ENCODE measurements at places on chromosomes 7 and 10.

DNA sequence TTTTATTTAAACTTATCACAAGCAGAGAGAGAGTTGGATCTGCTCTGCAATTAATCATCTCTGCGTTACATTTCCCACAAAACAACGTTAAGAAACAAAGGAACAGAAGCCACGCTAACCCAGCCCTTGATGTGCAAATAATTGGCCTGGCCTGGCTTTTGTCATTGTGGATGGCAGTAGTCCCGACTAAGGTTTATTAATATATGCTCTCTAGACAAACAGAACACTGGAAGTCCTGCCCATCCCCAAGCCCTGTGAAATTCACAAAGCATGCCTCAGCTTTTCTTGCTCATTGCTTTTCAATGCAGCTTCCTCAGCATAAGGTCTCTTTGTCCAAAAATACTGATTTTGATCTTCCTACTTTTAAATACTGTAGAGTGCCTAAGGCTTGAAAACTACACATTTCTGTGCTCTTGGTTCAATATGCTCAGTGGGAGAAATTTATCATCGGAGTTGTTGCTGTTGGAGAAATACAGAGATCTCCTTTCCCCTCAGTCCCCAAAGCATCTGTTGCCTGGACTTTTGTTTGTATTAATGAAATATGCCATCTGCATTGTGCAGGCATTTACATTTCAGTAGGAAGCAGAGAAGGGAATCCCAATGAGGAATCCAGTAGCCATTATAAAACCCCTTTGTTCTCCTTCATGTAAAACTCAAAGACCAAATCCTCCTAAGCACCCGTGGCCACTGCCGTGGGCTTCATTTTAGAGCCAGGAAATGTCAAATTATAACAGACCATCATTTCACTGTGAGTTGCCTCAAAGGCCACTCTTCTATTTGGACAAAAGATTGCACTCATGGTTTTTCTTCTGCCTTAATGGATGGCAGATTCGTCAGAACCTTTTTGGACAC, 61.1 kb downstream of the SORCS1 start:
- H3K4me3 ChIP-seq = no peak overlapping the region
- no peaks in the 10 kb centered on the region for H3K36me3 ChIP-seq
- no peak overlapping the region for H3K27ac ChIP-seq
- no peak for DNase-seq
- no peaks in the 10 kb centered on the region for H3K4me1 ChIP-seq

- H3K27me3 ChIP-seq = no peaks in the 10 kb centered on the region
- no peak overlapping the region for H3K4me3 ChIP-seq
- H3K36me3 ChIP-seq = no peaks in the 10 kb centered on the region
- no peaks in the 10 kb centered on the region for H3K4me1 ChIP-seq
- H3K27ac ChIP-seq = no peak overlapping the region
Observed at GRCh38 chr7:41629711-41630111, 73.2 kb downstream of the INHBA start.

DNA sequence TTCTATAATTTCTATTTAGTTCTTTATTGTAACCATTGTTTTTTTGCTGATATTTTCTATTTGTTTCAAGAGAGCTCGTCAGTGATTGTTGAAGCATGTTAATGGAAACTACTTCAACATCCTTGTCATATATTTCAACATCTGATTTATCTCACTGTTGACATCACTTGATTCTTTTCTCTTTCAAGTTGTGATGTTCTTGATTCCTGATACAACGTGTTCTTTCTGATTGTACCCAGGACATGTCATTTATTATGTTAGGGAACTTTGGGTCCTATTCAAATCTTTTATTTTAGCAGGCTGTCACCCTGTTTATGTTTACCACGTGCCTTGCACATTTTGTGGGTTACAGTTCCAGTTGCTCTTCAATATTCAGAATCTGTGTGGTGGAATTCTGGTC, 79.8 kb upstream of the RSU1 start:
- H3K27me3 ChIP-seq = no peaks in the 10 kb centered on the region
- DNase-seq = no peak
- H3K27ac ChIP-seq = no peak overlapping the region
- no peaks in the 10 kb centered on the region for H3K4me1 ChIP-seq

GRCh38 chr10:27312854-27313253, 72.3 kb upstream of the ACBD5 start:
- H3K27ac ChIP-seq = no peak overlapping the region
- H3K4me3 ChIP-seq = no peak overlapping the region
- H3K27me3 ChIP-seq = no peaks in the 10 kb centered on the region
- DNase-seq = no peak
- H3K36me3 ChIP-seq = no peaks in the 10 kb centered on the region

- H3K27me3 ChIP-seq = no peaks in the 10 kb centered on the region
- H3K36me3 ChIP-seq = no peaks in the 10 kb centered on the region
- no peak for DNase-seq
- no peaks in the 10 kb centered on the region for H3K4me1 ChIP-seq
- H3K4me3 ChIP-seq = no peak overlapping the region
Observed at GRCh38 chr7:140831724-140832123, 93.0 kb downstream of the BRAF start.

GRCh38 chr7:41472427-41473125, 230.3 kb downstream of the INHBA start:
- H3K36me3 ChIP-seq = no peaks in the 10 kb centered on the region
- no peak overlapping the region for H3K27ac ChIP-seq
- DNase-seq = no peak

- H3K36me3 ChIP-seq = no peaks in the 10 kb centered on the region
- no peaks in the 10 kb centered on the region for H3K4me1 ChIP-seq
- no peak for DNase-seq
- no peak overlapping the region for H3K27ac ChIP-seq
- H3K27me3 ChIP-seq = no peaks in the 10 kb centered on the region
- no peak overlapping the region for H3K4me3 ChIP-seq
Observed at GRCh38 chr10:122199689-122200088, 71.4 kb upstream of the BTBD16 start.

DNA sequence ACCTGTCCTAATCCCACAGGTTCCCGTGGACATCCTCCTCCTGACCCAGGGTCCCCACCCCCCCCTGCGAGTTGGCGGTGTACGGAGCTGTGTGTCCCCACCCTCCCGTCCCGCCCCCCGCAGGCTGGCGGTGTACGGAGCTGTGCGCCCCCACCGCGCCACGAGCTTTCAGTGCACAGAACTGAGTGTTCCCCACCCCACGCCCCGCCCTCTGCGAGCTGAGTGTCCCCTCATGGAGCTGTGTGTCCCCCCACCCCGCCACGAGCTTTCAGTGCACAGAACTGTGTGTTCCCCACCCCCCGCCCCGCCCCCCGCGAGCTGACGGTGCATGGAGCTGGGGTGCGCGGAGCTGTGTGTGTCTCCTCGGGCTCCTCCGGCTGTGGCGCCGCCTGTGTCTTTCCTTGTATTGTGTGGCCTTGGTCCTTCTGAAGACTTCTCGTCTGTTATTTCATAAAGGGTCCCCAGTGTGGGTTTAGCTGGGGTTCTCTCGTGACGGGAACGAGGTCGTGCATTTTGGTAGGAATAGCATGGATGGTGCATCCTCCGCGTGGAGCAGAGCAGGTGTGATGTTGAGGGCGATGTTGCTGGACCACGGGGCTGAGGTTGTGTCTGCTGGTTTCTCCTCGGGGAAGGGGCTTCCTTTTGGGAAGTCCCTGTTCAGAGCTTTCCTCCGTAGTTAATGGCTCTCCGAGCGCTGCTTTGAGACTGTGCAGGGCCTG, 18.0 kb upstream of the JAKMIP3 start:
- DNase-seq = no peak
- H3K36me3 ChIP-seq = no peaks in the 10 kb centered on the region
- H3K4me1 ChIP-seq = no peaks in the 10 kb centered on the region
- H3K27ac ChIP-seq = no peak overlapping the region
- no peaks in the 10 kb centered on the region for H3K27me3 ChIP-seq
- H3K4me3 ChIP-seq = no peak overlapping the region

- H3K4me3 ChIP-seq = no peak overlapping the region
- peaks cover 10% of the 10 kb centered on the region for H3K4me1 ChIP-seq
Observed at GRCh38 chr7:157888579-157888978, 551.8 kb downstream of the DNAJB6 start.

- no peaks in the 10 kb centered on the region for H3K27me3 ChIP-seq
- no peak overlapping the region for H3K27ac ChIP-seq
- H3K4me1 ChIP-seq = peaks cover 5% of the 10 kb centered on the region
- H3K36me3 ChIP-seq = peaks cover 22% of the 10 kb centered on the region
- DNase-seq = no peak
Observed at GRCh38 chr10:92010047-92010735, 86.6 kb downstream of the BTAF1 start.

- no peak overlapping the region for H3K27ac ChIP-seq
- H3K36me3 ChIP-seq = no peaks in the 10 kb centered on the region
- H3K27me3 ChIP-seq = no peaks in the 10 kb centered on the region
- no peaks in the 10 kb centered on the region for H3K4me1 ChIP-seq
- H3K4me3 ChIP-seq = no peak overlapping the region
Observed at GRCh38 chr7:106125417-106125816, 13.3 kb upstream of the SYPL1 start.

GRCh38 chr10:43873717-43874116, 225.0 kb upstream of the ZNF32 start:
- H3K27me3 ChIP-seq = no peaks in the 10 kb centered on the region
- H3K36me3 ChIP-seq = no peaks in the 10 kb centered on the region
- H3K4me1 ChIP-seq = no peaks in the 10 kb centered on the region

DNA sequence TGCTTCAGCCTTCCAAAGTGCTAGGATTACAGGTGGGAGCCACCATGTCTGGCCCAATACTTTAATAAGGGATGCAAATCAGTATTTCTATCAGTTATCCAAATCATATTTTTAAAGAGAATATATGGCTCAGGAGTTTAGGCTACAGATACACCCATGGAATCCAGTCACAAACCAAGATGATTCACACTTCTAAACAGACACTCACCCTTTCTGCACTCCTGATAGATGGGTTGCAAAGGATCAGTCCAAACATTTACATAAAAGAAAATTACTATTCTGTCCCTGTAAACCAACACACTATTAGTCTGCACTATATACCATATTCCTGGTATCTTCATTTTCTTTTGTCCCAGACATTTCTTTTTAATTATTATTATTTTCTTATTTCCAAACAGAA, 2.2 kb downstream of the MORN4 start:
- no peak overlapping the region for H3K27ac ChIP-seq
- no peak for DNase-seq
- H3K4me1 ChIP-seq = peaks cover 6% of the 10 kb centered on the region
- H3K4me3 ChIP-seq = no peak overlapping the region

DNA sequence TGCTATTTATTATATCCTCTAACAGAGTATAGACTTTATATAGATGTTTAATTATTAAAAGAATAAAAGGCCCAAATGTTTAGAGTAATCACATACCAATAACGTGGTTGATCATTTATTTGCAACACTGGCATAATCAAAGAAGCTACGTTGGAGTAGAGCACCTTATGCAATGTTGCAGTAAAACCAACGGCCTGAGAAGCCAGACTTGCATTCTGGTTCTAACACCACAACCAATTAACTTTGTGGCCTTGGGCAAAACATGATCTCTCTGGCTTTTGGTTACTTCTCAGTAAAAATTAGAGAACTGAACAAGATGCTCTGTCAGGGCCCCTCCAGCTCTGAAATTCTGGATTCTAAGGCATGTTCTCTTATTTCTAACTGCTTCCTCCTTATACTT, 476.2 kb downstream of the GRM8 start:
- no peaks in the 10 kb centered on the region for H3K4me1 ChIP-seq
- H3K27ac ChIP-seq = no peak overlapping the region
- H3K27me3 ChIP-seq = no peaks in the 10 kb centered on the region
- no peak for DNase-seq

- peaks cover 39% of the 10 kb centered on the region for H3K4me1 ChIP-seq
- no peaks in the 10 kb centered on the region for H3K27me3 ChIP-seq
- no peak for DNase-seq
- H3K27ac ChIP-seq = no peak overlapping the region
Observed at GRCh38 chr10:79023240-79024162, 45.3 kb upstream of the ZMIZ1 start.

- H3K4me3 ChIP-seq = no peak overlapping the region
- H3K36me3 ChIP-seq = peaks cover 13% of the 10 kb centered on the region
- no peaks in the 10 kb centered on the region for H3K27me3 ChIP-seq
- H3K27ac ChIP-seq = no peak overlapping the region
Observed at GRCh38 chr7:16685535-16685934, 39.6 kb downstream of the BZW2 start.

GRCh38 chr10:74888962-74889661, 62.7 kb downstream of the KAT6B start:
- no peak overlapping the region for H3K4me3 ChIP-seq
- H3K27me3 ChIP-seq = no peaks in the 10 kb centered on the region
- no peaks in the 10 kb centered on the region for H3K36me3 ChIP-seq
- DNase-seq = no peak

Data from CD8-positive, alpha-beta memory T cell (primary cell).